ENCODE measurements at places on chromosomes 16 and 17.

DNA sequence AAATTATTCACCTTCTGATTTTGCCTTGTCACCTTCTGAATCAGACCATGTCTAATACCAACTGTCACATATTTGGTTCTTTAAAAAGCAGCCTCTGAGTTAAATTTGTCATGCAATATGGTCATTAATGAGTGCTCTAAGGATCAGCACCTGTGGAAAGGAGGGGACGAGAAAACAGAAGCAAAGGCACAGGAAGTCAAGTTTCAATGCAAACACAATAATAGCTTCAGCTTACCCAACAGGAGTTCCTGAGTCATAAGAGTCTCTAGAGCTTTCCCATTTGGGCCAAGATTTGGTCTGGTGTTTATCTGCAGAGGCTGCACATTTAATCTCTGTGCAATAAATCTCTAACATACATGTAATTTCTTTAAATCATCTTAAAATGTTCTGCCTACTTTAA lies 889.8 kb downstream of the CDH8 start:
- DNase-seq = no peak

DNA sequence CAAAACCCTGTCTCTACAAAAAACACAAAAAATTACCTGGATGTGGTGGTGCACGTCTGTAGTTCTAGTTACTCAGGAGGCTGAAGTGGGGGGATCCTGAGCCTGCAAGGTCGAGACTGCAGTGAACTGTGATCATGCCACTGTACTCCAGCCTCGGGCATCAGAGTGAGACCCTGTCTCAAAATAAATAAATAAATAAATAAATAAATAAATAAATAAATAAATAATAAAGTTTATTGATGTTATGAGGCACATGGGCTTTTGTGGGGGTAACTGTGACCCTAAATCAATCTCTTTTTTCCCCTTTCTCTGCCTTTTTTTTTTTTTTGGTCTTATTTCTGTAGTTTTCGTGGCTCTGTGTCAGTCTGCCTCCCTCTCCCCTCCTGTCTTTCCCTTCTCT lies 4.5 kb upstream of the ASIC2 start:
- no peak for DNase-seq

- DNase-seq = no peak
Observed at GRCh38 chr17:41534899-41535546, 6.9 kb upstream of the KRT19 start.

GRCh38 chr17:920190-920589 lies 59.4 kb downstream of the NXN start:
- no peak for DNase-seq

GRCh38 chr17:17959520-17960361 lies 12.5 kb downstream of the TOM1L2 start:
- DNase-seq = no peak

- DNase-seq = no peak
Observed at GRCh38 chr16:24670623-24671454, 58.6 kb upstream of the TNRC6A start.

- no peak for DNase-seq
Observed at GRCh38 chr17:17848311-17849082, 11.7 kb upstream of the SREBF1 start.

DNA sequence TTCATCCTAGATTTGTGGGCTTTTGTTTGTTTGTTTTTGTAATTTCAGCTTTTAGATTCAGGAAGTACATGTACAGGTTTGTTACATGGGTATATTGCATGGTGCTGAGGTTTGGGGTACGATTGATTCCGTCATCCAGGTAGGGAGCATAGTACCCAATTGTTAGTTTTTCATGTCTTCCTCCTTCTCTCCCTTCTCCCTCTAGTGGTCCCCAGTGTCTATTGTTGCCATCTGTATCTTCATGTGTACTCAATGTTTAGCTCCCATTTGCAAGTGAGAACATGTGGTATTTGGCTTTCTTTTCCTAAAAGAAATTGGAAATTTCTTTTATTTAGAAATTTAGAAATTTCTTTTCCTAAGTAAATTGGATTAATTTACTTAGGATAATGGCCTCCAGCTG lies 37.1 kb upstream of the BCAS3 start:
- no peak for DNase-seq

- no peak for DNase-seq
Observed at GRCh38 chr17:78364436-78365281, 4.8 kb upstream of the SOCS3 start.

GRCh38 chr17:74380086-74380958 lies 13.0 kb downstream of the GPR142 start:
- DNase-seq = no peak

DNA sequence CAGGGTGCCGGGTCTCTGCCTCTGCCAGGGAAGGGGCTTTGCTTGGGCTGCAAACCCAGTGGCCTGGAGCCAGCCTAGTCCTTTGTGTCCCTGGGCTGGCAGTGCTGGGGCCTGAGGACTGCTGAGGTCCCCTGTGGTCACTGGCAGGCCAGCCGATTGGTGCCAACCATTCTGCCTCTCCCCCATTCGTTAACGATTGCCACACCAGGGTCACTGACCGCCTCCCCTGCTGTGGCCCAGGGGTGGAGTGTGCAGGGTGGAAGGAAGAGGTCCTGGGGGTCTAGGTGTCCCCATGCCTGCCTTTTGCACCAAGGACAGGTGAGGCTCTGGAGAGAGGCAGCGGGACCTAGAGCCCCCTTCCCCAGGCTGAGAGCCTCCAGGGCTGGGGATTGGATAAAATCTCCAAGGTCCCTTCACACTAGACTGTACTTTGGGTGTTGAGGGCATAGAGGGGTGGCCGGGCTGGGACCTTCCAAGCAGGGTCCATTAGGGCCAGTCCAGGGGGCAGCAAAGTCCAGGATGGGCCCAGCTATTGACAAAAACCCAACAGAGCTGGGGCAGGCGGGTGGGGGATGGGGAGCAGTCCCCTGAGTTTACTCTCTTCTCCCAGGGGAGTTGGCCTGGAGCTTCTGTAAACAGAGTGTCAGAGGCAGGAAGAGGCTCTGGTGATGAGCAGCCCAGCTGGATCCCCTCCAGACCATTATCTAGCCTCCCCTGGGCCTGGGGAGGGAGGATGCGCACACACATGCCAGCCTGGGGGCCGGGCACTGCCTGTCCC lies 1.1 kb downstream of the VASN start:
- no peak for DNase-seq

DNA sequence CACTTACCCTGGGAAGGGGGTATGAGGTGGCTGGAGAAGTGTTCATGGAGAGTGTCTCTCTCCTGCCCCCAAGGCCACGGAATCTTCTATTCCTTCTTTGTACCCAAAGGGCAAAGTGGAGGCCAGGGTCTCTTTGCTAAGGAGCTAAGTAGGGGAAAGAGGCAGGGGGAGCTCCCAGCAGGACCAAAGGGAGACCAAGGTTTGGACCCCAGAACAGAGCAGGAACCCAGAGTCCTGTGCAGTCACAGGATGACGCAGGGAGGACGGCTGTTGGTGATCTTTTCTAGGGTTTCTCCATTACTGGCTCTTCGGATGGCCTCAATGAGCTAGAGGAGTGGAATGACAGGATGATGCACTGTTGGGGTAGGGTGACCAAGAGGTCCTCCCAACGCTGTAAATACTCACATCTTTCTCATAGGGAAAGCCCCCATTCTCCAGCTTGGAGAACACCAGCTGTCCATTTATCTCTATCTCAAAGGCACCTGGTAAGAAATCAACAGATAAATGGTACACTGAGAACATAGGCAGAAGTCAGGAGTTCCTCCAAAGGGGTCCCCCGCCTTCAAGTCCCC lies 966 bp downstream of the MIEN1 start:
- DNase-seq = no peak

GRCh38 chr16:28279006-28279405 lies 13.3 kb upstream of the SBK1 start:
- no peak for DNase-seq

DNA sequence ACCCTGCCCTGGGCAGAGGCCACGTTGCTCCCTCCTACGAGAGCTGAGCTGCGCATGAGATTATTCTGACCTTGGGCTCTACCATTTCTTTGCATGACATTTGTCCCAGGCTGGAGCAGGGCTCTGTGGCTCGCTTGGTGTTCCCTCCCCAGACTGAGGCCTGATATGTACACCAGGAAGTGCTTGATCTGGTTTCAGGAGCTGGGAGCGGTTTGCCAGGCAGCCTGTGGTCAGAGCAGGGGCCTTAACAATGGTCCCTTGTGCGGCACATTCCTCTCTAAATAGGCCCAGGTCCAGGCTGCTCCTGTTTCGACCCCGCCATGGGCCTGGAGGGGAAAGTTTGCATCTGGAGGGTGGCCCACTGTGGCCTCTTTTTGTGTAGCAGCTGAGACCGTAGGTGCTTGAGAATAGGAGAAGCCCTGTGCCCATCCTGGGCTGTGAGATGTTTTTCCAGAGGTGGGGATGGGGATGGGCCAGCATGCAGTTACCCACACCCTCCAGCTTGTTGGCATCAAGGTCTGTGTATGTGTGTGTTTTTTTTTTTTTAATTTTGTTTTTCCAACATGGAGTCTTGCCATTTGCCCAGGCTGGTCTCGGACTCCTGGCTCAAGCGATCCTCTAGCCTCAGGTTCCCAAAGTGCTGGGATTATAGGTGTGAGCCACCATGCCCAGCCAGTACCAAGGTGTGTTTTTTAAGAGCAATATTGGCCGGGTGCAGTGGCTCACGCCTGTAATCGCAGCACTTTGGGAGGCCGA lies 253.9 kb downstream of the SEC14L1 start:
- no peak for DNase-seq

- DNase-seq = no peak
Observed at GRCh38 chr17:57256708-57257112, 387 bp downstream of the MSI2 start.

GRCh38 chr17:62093188-62094155 lies 28.4 kb upstream of the MED13 start:
- DNase-seq = no peak

- no peak for DNase-seq
Observed at GRCh38 chr16:15572329-15573001, 70.5 kb downstream of the MARF1 start.

- no peak for DNase-seq
Observed at GRCh38 chr17:40361925-40362695, 2.4 kb downstream of the GJD3 start.
